ENCODE measurements at places on chromosomes 4 and X.

DNA sequence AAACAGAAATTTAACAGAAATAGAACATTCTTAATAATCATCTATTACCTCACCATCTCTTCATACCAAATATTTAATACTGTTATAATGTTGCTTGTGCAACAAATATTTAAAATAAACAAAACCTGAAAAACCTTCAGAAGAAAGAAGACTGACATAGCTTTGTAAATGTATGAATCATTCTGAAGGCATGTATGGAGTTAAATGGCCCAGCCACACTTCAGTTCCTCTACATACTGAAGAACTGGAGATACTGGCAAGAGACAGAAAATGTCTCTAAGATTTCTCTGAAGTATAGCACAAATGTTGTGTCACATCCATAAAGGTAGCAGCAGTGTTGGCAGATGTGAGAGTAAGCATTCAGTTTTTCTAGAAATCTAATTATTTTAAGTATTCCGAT is 275.3 kb upstream of the FGF13 start:
- no peak for DNase-seq

- DNase-seq = no peak
These were observed 1678.2 kb downstream of the ARAP2 start for GRCh38 chr4:34566091-34566490.

DNA sequence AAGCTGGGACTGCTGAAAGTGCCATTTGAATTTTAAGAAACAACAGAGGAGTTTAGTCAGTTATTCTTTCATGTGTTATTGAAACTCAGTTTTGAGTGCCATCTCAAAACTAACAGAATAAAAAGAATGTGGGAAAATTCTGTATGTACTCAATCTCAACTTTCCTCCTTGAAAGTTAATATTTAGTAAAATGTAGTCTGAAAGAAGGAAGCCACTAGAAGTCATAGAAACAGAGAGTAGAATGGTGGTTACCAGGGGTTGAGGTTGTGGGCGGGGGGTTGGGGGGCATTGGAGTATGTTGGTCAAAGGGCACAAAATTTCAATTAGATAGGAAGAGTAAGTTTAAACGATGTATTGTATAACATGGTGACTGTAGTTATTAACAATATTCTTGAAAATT is 628.3 kb upstream of the MAGEB2 start:
- DNase-seq = no peak

- no peak for DNase-seq
These were observed 2.9 kb upstream of the UNC5C start for GRCh38 chr4:95551653-95552052.

- no peak for DNase-seq
These were observed 79.7 kb downstream of the GRIA3 start for GRCh38 chrX:123263747-123264146.

DNA sequence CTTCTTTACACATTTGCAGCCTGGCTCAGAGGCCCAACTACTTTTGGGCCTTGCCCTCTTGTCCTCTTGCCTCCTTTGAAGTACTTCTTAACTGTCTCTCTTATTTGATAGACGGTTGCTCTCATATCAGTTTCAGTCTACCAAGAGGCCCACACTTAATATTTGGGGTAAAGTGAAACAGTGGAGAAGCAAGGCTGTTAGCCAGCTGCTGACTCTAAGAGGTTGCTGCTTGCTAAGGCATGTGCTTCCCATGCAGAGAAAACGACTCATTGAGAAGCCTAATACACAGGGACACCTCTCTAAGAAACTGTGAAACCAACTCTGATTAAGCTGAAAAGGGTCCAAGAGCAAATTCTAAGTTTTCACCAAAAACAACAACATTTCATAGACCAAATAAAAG is 94.6 kb downstream of the PPP3CA start:
- DNase-seq = no peak

DNA sequence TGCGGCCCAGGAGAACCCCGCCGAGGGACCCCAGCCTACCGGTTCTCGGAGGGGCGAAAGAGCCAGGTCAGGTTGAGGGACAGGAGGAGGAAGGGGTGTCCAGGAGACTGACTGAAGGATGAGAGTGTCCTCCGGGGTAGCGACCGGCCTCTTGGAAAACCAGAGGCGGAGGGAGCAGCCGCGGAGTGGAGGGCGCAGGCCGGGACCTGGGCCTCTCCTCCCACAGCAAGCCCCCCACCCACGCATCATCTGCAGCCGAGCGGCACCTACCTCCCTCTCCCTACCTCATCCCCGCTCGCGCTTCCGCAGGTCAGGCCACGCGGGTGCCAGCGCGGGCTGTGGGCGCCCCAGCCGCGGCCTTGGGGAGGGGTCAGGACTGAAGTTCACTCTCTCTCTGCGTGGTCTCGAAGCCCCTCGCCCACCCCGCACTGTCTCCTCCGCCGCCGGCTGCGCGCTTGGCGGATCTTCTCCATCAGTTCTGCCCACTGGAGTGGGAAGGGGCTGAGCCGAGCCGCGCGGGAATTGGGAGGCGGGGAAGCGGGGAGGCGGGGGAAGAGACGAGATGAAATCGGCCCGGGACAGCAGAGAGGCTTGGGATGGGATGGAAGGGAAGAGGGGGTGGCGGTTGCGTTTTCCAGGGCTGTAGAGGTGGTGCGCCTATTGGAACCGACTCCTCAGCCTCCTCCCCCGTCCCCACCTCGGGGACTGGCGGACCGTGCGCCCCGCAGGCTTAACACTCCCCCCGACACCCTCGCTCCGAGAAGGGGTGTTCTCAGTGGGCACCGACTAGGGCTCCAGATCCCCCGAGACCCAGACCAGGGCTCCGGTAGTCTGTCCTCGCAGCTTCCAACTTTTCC is 1.8 kb downstream of the NLGN4X start:
- no peak for DNase-seq

DNA sequence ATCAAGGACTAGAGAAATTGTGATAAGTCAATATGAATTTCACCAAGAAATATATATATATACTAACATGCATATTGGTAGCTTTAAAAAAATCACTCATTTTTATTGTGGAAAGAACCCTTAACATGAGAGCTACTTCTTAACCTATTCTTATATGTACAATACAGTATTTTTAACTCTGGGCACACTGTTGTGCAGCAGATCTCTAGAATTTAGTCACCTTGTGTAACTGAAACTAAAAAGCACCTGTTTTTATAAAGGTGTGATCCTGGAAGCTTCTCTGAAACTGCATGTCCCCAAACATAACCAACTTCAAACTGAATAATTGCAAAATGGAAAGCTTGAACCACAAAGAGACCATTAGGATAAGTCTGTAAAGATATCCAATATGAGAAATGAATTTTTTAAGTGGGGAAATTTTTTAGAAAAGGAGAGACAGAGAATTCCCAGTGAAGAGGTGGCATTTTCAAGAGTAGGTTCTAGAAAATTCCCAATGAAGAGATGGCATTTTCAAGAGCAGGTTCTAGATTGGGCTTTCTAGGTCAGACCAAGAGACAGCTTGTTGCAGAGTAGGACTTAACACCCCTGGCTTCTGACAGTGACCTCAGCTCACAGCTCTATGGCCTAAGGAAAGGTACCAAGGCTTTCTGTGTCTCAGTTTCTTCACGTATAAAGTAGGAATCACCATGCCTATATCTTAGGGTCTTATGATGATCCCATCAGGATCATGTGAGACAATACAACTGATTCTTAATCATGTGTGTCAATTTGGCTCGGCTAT is 22.0 kb upstream of the PPARGC1A start:
- no peak for DNase-seq

GRCh38 chr4:153045111-153045982 is 109.2 kb downstream of the FHDC1 start:
- DNase-seq = no peak

DNA sequence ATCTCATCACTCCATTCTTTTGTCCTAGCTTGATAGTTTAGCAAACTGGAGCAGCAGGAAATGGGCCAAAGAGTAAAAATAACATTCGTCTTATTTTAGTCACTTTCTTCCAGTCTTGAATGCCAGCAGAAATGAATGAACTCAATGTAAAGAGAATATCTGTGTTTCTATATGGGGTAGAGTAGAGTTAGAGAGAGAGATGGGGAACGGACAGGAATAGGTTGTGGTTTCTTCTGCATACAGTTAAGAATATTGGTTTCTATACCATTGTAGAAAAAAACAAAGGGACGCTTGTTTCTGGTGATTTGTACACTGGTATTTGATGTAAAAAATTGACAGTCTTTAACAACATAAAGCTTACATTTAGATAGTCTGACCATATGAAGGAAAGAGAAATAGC is 8.9 kb downstream of the GPR174 start:
- DNase-seq = no peak

DNA sequence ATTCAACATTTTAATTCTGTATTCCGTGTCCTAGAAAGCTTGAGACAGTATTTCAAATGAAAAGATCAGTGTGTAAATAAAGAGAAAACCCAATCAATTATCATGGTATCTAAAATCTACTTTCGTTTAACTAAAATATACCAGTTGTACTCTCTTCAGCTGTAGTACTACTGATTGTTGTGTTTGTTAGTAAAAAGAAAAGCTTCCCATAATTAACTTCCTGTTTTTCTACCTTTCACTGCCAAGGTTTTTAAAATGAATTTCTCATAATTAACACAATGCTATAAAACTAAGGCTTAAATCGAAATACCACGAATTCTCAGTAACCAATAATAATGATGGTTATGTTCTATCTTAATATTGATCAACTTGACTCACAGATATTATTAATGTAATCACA is 37.4 kb downstream of the PPP3CA start:
- DNase-seq = no peak

- DNase-seq = no peak
These were observed 73.8 kb downstream of the FAM184B start for GRCh38 chr4:17707671-17708070.

- no peak for DNase-seq
These were observed 983.6 kb downstream of the RPA4 start for GRCh38 chrX:97867266-97867665.

DNA sequence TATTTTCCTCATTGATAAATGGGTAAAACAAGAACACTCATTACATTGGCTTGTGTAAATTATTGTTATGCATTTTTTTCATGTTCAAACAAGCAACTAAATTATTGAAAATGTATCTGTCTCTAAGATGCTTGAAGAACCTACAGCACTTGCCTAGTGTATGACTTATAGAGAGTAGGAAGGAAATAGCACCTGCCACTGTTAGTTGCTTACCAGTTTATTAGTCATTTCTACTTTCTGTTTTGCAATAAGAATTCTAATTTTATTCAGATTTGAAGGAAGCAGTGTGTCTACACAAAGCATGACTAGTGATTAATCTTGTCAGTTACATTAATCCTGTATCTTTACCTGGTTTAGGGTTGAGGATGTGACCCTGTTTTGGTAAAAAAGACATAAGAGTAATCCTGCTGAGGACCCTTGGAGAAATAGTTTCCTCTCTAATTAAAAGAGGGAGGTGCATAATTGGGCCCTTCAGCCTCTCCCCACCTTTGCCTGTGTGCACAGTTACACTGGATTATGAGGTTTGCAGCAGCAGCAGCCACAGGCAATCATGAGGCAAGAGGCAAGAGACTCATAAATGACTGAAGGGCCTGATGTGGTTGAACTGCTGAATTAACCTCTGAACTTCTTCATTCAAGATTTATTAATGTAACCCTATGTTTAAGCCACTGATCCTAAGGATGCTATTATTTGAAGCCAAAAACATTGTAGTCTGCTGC is 1202.1 kb downstream of the ADGRL3 start:
- DNase-seq = no peak

- no peak for DNase-seq
These were observed 755 bp downstream of the ANKRD17 start for GRCh38 chr4:73257651-73258435.

DNA sequence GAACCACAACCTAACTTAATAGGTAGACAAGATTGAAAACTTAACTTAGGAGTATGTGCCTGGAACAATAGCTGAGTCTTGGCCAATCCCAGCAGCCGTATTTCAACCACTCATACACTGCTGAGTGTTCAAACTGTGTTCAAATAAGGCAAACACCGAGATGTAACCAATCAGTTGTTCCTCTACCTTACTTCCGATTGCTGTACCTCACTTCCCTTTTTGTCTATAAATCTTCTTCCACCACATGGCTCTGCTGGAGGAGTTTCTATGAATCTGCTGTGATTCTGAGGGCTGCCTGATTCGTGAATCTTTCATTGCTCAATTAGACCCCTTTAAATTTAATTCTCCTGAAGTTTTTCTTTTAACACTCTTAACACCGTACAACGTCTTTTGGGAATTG is 108.0 kb downstream of the ANAPC4 start:
- DNase-seq = no peak

DNA sequence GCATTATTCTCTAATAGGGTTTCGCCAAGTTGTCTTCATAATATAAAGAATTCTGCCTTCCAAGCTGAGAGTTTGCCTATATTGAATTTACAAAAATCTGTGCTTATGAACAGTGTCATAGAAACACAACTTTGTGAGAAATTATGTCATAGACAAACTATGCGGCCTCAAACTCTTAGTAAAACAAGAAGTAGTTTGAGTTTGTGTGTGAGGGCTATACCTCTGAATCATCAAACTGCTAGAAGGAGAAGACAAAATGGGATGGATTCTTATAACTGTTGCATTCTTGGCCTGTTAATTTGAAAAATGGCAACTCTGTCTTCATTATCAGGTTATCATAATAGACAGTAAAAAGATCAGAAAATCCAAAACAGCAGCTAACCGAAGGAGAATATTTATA is 46.1 kb upstream of the NAP1L5 start:
- no peak for DNase-seq

DNA sequence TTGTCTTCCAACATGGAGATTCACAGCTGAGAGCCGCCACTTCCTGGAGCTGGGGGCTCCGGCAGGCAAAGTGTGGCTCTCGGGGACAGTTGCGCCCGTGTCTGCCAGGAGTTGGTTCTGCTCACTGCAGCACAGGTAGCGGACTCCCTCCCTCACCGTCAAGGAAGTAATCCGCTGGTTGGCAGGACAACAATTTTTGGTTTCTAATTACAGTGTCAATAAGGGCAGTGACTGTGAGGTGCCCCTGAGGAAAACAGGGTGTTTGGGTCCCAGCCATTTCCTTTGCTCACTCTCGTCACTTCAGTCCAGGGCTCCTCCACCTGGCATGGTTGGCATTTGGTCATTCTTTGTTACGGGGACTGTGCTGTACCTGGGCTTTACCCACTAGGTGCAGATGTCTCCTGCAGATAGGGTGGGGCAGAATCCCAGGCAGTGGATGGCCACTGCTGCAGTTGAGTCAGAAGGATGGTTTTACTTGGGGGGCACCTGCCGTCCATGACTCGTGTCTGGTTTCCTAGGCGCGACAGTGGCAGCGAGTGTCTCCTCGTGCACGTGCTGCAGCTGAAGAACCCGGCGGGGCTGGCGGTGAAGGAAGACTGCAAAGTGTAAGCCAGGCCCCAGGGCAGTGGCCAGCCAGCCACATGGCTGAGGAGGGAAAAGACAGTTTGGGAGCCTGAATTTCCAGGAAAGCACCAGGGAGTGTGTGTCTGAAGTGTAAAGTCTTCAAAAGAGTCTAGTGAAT is 32.1 kb upstream of the CLCN4 start:
- no peak for DNase-seq

Measured in HS-5 (cell line).